A549 treated with GW870086 at 1 μM for 4 hours (cell line): ENCODE measurements at places on chromosomes 6 and 20. TPM values are rescaled to one million over a fixed set of nuclear protein-coding genes. Genes with fewer than 3 reads are reported as not detected.

TFAP2D gene
- total RNA-seq: not detected in 5 replicates

RAET1G gene
- 7.4 to 12.3 TPM (median 9.8 TPM) in 5 replicates for total RNA-seq

GHRH gene
- total RNA-seq: not detected in 5 replicates

C20orf144 gene
- 0.07 to 0.19 TPM (median 0.11 TPM) in 4 of 5 replicates, not detected in the other for total RNA-seq

VAPB gene
- total RNA-seq: 48.6 to 53.8 TPM (median 50.9 TPM) in 5 replicates

SPATA2 gene
- total RNA-seq: 6.9 to 9.0 TPM (median 8.4 TPM) in 5 replicates

HLA-DQB1 gene
- total RNA-seq: not detected in 5 replicates

ATP9A gene
- total RNA-seq: 11.1 to 16.4 TPM (median 15.6 TPM) in 5 replicates

DEF6 gene
- 0.06 TPM in 1 of 5 replicates, not detected in the others for total RNA-seq

VWA7 gene
- 1.2 to 2.0 TPM (median 1.5 TPM) in 5 replicates for total RNA-seq

RNF182 gene
- 3.5 to 5.1 TPM (median 4.2 TPM) in 5 replicates for total RNA-seq

PACRG gene
- not detected in 5 replicates for total RNA-seq

HLA-G gene
- total RNA-seq: not detected in 5 replicates

UBR2 gene
- 5.6 to 7.3 TPM (median 6.7 TPM) in 5 replicates for total RNA-seq

TTBK1 gene
- 0.03 to 0.11 TPM (median 0.08 TPM) in 5 replicates for total RNA-seq

TP53TG5 gene
- total RNA-seq: not detected in 5 replicates

TINAG gene
- not detected in 5 replicates for total RNA-seq

EZR gene
- 325 to 343 TPM (median 338 TPM) in 5 replicates for total RNA-seq

SRMS gene
- total RNA-seq: 0.10 to 0.15 TPM in 2 of 5 replicates, not detected in the others

CCDC167 gene
- total RNA-seq: 40.9 to 52.5 TPM (median 46.0 TPM) in 5 replicates

OPN5 gene
- not detected in 5 replicates for total RNA-seq

WASF1 gene
- total RNA-seq: 10.7 to 13.3 TPM (median 10.8 TPM) in 5 replicates

LST1 gene
- total RNA-seq: 0.30 to 0.66 TPM in 2 of 5 replicates, not detected in the others

MCHR2 gene
- not detected in 5 replicates for total RNA-seq

HEY2 gene
- 0.06 to 0.07 TPM (median 0.06 TPM) in 3 of 5 replicates, not detected in the others for total RNA-seq

MPC1 gene
- 4.3 to 6.2 TPM (median 4.9 TPM) in 5 replicates for total RNA-seq

PTK6 gene
- 2.5 to 3.1 TPM (median 2.9 TPM) in 5 replicates for total RNA-seq

CITED2 gene
- 15.7 to 30.3 TPM (median 22.9 TPM) in 5 replicates for total RNA-seq

FAM209B gene
- 0.21 to 0.72 TPM (median 0.48 TPM) in 5 replicates for total RNA-seq

CST2 gene
- total RNA-seq: 0.19 to 0.43 TPM (median 0.27 TPM) in 4 of 5 replicates, not detected in the other
